Lung microvascular endothelial cell (primary cell): ENCODE measurements at places on chromosomes 12 and 14. TPM values are rescaled to one million over a fixed set of nuclear protein-coding genes. Genes with fewer than 3 reads are reported as not detected.

GRCh38 chr14:88128816-88129215, 123.9 kb downstream of the GPR65 start:
- no peak for DNase-seq

DNA sequence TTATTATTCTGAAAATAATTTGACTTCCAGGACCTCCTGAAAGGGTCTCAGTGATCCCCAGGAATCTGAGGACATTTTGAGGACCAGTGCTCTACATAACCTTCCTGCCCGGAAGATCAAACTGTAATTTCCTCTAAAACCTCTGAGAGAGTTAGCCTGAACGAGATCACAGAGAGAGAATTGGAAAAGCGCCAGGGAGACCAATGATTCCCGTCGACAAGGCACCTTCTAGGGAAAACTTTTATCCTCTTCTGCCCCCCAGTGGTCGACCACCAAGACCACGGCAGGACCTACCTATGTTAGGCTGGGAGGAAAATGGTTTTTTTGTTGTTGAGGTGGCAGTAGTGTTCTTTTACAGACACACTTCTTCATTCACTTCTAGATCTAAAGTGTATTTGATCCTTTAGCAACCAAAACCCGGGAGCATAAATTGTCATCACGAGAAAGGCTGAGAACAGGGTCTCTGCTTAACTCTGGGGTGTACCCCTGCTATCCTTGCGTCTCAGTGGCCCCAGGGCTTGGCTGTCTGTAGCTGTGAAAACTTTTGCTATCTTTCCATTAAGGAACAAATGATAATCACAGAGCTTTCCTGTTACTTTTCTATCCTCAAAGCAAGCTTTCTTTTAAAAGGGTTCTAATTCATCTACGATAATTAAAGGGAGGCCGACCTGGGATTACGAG, 62.9 kb upstream of the NID2 start:
- DNase-seq = peak; percentile 93

LTA4H gene
- 47.2 and 56.0 TPM in 2 replicates for total RNA-seq

MORN3 gene
- under 0.01 and 0.44 TPM in 2 replicates for total RNA-seq

DNA sequence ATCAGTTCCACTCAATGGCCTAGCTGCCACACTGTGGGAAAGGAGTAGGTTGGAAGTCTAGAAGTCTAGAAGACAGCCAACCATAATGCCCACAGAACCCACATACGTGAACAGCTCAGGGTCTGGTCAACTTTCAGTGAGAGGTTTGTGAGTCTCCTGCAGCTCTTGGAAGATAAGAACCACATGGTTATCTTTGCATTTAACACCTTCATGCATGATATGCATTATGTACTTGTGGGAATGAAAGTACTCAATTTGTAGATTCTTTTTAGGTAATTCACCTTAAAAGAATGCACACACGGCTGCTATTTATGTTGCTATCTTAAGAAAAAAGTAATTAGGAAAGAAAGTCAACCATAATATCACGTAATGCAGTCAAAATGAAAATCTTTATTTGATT, 126.7 kb downstream of the ESRRB start:
- no peak for DNase-seq

MYO1H gene
- total RNA-seq = not detected in 2 replicates

GRCh38 chr14:81055971-81056370, 100.5 kb downstream of the TSHR start:
- DNase-seq = no peak

- no peak for DNase-seq
Observed at GRCh38 chr12:5485454-5485853, 53.5 kb downstream of the NTF3 start.

LBHD2 gene
- total RNA-seq = not detected in 2 replicates

DNA sequence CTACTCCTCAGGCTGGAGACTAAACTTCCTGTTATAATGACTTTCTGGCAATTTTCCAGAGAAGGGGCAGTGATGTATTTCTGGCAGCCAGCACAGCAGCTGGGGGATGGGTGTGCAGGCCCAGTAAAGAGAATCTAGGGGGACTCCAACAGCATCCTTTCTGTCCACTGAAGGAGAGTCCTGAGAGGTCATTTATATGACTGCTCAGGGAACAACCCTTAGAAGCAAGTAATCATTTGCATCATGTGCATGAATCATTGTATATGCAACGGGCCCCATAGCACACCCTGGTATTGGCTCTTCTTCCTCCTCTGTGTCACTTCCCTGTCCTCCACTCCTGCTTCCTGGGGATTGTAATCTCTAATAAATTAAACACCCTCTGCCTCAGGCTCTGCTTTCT, 493.8 kb downstream of the RPS29 start:
- no peak for DNase-seq

SLC10A1 gene
- not detected in 2 replicates for total RNA-seq

GRCh38 chr12:13148485-13148847, 45.0 kb upstream of the GSG1 start:
- DNase-seq = no peak

DNA sequence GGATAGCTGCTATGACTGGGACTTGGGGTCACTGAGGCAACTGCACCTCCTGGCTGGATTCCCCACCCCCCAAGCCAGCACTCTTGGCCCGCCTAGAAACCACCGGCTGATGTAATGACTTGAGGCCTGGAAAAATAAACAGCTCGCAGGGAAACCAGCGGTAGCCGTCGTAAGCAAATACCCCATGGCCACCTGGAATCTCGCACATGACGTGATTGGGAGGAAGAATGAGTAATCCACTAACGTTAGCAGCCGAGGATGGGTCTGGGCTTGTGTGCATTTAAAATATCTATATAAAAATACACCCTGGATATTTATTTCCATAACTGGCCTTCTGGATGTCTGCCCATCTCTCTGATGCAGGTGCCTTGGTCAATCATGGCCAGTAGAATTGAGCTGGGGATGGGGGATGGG, 120.1 kb downstream of the SMOC1 start:
- peak; percentile 52 for DNase-seq

PLEKHD1 gene
- under 0.01 TPM in 1 of 2 replicates, not detected in the other for total RNA-seq

DNA sequence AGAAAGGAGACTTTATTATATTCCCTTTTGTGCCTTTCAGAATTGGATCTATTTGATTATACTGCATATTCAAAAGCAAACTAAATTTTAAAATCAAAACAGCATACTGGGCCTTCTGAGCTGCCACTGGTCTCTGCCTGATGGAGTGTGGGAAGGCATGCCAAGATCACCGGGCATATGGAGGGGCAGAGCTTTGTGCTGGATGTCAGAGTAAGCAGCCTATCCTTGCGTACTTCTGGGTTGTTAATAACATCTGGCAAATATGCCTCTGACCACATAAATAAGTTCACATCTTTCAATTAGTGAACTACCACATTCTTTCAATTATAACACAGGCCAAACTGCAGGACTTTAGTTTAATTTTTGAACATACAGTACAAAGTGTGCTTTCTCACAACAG, 18.3 kb downstream of the MLH3 start:
- no peak for DNase-seq

TESPA1 gene
- not detected in 2 replicates for total RNA-seq

AQP6 gene
- total RNA-seq = not detected in 2 replicates

DNA sequence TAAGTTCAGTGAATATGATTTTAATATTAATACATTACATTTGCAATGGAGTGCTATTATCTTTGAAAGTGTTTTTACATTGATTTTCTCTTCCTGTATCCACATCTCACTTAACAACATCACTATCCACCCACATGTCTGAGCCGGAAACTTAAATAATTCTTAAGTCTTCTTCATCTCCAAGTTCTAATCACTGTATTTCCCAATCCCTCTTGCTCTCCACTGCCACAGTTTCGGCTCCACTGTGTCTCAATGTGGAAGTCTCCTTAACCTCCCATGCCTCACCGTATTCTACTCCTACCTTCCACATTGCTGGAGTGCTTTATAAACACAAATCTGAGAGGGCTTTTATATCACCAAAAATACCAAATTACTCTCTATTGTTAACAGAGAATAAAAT, 25.3 kb downstream of the RTN1 start:
- DNase-seq = no peak

- DNase-seq = no peak
Observed at GRCh38 chr14:67493092-67493717, 4.7 kb upstream of the TMEM229B start.

PRB4 gene
- not detected in 2 replicates for total RNA-seq
